ENCODE measurements at places on chromosomes 3 and 15.

DNA sequence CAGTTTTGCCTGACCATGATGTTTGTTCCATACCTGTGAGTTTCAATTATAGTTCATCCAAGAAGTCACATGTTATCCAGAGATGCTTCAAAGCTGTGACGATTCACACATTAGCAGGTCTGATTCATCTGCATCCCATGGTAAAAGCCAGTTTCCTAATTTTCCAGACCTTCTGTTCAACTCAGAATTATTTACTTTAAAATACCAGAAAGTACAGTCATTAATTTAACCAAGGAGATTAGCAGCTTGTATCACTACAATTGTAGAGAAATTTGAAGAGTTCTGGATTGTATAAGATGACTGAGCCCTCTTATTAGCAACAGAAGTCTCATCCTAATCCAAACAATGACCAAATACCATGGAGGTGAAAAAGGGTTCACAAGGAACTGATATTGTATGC lies 76.1 kb upstream of the THBS1 start:
- no peak for DNase-seq

DNA sequence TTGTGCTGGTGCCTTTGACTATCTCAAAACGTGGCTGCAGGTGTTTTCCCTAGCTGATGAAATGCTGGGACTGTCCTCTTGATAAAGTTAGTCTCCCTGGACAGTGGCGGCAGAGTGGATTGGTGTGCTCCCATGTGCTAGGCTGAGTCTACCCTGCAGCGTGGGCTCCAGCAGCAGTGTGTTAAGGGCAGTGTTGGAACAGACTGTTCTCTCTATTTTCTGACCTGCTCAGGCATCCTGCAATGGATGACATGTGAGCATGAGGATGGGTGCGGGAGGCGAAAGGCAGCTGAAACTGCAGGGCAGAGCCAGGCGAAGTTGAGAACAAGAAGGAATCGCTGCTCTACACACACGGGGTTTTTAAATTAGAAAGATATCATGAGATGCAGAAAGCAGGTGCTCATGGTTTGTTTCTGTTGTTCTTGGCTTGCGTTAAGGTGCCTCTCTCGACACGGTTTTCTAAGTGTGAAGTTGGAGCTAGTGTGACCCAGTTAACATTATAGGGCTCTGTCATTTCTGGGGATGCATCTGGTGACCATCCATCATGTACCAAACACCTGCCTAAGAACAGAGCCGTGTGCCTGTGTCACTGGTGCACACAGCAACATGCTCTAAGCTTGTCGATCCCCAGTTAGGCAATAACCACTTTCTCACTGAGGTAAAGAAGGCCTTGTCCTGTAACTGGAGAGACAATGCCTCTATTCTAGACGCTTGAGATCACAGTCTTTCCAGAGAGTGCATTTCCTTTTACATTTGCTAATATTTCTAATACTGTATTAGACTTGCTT lies 44.3 kb downstream of the SLCO3A1 start:
- no peak for DNase-seq

GRCh38 chr3:32440611-32441350 lies 49.1 kb downstream of the CMTM7 start:
- DNase-seq = no peak

GRCh38 chr15:70690491-70691276 lies 72.7 kb downstream of the UACA start:
- no peak for DNase-seq

DNA sequence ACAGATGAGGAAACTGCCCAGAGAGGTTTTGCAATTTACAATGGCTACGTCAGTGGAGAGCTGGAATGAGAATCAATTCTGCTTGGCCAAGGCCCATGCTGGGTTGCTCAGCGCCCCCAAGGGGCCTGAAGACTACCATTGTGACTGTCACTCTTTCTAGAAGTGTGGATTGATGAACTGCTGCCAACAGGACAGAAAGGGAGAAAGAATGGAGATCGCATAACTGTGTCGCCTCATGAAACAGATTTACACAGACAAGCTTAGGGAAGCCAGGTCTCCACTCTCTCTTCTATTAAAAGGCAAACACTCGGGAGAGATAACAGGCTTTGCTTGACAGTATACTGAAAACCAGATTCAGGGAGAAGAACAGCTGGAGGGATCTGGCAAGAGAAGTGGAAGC lies 160.0 kb downstream of the STT3B start:
- no peak for DNase-seq

DNA sequence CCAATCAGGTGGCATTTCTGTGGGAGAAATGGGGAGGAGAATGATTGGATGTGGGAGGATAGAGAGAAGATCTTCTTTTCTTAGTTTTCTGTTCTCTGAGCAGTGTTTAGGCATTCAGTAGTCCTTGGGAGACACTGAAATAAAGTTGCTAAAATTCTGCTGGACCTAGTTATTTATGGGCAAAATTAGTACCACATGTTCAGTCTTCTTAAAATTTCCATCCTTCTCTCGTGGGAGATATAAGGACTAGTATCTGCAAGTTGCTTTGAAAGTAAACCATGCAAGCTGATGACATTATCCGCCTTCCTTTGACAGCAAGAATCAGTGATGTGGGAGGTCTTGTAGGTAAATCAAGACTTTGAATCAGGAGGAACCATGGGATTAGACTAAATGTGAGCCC lies 19.9 kb upstream of the CHST2 start:
- DNase-seq = no peak

DNA sequence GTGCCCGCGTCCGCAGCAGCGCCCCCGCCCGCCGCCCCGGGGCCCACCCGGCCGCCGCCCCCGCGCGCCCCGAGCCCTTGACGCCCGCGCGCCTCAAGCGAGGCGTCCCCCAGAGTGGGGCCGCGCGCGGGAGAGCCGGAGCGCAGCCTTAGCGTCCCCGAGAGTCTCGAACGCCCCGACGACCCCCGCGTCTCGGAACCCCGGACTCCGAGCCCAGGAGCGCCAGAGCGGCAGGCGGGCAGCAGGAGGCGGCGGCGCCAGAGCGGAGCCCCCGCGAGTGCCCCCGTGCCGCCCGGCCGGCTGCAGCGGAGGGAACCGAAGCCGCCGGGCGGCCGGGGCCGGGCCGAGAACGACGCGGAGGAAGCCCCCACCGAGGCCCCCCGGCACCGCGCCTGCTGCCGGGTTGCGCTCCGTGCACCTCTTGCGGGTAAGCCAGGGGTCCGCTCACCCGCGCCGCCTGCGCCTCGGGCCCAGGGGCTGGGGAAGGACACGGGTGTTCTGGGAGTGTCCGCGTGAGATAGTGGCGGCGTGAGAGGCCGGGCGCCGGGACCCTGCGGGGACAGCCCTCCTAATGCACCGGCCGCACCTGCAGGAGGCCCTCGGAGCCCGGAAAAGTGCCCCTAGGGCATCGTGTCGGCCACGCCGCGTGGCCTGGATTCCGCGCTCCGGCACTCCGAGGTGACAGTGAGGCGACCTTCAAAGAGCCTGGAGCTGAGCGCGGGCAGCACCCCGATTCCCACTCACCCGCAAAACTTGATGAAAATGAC lies 52.0 kb upstream of the ULK4 start:
- peak; percentile 50 for DNase-seq

- DNase-seq = no peak
Measured at GRCh38 chr3:33424606-33425452, 15.4 kb downstream of the UBP1 start.

- DNase-seq = no peak
Measured at GRCh38 chr15:42148808-42149492, 7.5 kb downstream of the PLA2G4F start.

DNA sequence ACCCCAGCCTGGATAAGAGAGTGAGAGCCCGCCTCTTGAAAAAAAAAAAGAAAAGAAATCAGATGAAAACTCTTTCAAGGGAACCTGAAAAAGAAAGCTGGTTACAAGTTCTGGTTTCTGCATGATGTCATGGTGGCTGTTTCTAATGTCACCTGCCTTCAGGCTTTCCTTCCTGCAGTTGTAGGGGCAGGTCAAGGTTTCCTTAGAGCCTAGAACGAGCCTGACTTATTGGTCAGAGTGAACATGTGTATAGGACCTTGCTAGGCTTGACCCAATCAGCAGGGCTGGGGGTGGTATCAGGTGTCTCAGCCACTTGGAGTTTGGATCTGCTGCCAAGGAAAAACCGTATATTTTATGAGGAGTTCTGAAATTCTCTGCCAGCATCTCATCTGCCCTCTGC lies 3.8 kb downstream of the IVD start:
- no peak for DNase-seq
